ENCODE measurements at places on chromosomes 7 and 10.

GRCh38 chr10:132451506-132452215 lies 54.7 kb downstream of the PWWP2B start:
- no peak for DNase-seq

- DNase-seq, result no peak
Measured at GRCh38 chr7:47757921-47758411, 176.1 kb upstream of the TNS3 start.

GRCh38 chr7:46344533-46344932 lies 423.5 kb upstream of the IGFBP3 start:
- DNase-seq, result no peak

GRCh38 chr7:23074443-23075261 lies 30.9 kb upstream of the KLHL7 start:
- DNase-seq, result no peak

DNA sequence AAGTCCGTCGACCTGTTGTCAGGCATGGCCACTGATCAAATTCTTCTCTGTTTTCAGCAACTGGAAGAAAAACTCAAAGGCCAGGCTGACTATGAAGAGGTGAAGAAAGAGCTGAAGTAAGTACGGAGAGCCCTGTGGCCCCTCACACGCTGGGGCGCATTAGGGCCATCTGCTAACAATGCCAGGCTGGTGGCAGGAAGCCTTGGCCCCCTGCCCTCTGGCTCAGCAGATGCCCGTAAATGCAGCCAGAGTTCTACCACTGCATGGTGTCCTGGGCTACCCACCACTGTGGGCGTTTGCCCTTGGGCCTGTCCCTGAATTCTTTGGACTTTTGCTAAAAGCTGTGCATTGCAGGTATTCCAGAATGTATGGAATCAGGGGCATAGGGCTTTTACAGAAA lies 96.9 kb upstream of the SH2B2 start:
- DNase-seq, result no peak

GRCh38 chr10:61684894-61685507 lies 22.3 kb downstream of the CABCOCO1 start:
- no peak for DNase-seq

GRCh38 chr10:7310076-7310475 lies 100.8 kb downstream of the SFMBT2 start:
- DNase-seq, result no peak

DNA sequence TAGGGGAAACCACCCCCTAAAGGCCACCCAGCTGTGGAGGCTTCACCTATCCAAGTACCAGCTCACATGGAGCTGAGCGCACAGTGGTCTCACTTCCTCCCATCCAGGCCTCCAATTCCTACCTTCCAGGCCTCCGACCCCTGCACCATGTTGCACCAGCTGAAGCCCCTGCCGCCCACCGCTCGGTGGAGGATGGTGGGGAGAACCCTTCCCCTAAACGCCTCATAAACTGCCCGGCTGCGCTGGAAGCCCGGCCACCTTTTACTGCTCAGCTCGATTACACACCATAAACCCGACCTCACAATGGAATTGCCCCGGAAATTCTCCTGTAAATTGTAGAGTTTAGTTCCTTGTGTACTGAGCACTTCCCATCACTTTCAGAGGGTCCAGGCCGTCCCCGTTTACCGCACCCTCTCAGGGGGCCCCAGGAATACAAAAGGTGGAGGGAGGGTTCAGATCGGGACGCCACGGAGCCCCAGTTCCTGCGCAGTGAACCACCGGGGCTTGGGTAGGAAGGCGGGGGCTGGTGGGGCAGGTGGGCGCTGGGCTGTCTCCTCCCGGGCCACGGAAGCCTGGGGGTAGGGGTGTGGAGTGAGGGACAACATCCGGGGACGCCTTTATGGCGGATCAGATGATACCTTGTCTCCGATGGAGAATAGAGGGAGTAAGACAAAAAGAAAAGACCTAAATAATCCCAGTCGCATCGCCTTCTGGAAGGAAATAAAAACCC lies 1.4 kb upstream of the HOXA7 start:
- no peak for DNase-seq

Measured in activated CD4-positive, alpha-beta T cell treated with anti-CD3 and anti-CD28 coated beads, Interleukin-2, amount 50 U/mL, for 24 hours (primary cell).